ENCODE measurements at places on chromosomes 1 and 21. TPM values are rescaled to one million over a fixed set of nuclear protein-coding genes. Genes with fewer than 3 reads are reported as not detected.

- DNase-seq, result no peak
Observed at GRCh38 chr1:220300442-220301121, 28.3 kb upstream of the RAB3GAP2 start.

DNA sequence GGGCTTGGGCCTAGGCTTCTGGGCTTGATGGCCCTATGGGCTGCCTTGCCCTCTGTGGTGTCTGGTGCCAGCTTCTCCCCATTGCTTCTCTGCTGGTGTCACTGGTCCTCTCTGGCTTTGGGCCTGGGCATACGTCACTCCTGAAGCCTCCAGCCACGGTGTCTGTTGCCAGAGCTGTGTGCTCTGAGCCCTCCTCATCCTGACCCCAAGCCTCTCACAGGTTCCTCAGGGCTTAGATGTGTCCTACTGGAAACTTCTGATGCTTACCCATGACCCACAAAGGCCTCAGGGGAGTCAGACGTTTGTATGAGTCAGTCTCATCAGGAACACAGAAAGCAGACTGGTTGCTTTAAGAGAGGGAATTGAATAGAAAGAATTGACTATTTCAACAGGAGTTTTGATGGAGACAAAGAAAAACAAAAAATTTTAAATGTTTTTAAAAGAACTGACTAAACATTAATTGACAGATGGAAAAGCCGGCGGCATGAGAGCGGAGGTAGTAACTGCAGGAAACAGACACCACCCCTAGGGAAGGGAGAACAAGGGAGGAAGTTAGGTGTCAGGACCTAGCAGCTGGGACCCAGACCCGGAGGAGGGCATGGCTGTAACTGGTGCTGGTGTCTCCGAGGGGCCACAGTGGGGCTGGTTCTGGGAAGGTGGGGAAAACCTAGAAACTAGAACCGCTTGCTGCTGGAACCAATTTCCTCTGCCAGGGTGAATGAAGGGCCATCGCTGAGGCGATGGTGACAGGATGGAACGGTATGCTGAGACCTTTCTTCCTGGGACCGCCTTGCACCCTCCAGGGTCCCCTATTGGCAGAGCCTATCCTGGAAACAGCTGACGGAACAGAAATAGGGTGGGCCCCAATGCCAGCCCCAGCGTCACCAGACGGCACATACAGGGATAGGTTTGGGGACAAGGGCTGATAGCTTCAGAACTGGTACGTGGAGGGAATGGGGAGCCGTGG, 40.0 kb upstream of the CITED4 start:
- no peak for DNase-seq

DNA sequence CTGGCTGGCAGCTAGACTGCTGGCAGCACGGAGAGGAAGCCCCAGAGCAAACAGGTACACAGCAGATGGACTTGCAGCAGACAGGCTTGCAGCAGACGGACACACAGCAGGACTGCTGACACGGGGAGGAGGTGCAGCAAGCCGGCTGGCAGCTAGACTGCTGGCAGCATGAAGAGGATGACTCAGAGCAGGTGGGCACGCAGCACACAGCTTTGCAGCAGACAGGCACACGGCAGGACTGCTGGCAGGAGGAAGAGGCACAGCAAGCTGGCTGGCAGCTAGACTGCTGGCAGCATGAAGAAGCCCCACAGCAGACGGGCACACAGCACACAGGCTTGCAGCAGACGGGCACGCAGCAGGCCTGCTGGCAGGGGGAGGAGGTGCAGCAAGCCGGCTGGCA, 498 bp downstream of the KRTAP10-2 start:
- DNase-seq, result no peak

The CYYR1 gene
- total RNA-seq, result 2.4 TPM

DNA sequence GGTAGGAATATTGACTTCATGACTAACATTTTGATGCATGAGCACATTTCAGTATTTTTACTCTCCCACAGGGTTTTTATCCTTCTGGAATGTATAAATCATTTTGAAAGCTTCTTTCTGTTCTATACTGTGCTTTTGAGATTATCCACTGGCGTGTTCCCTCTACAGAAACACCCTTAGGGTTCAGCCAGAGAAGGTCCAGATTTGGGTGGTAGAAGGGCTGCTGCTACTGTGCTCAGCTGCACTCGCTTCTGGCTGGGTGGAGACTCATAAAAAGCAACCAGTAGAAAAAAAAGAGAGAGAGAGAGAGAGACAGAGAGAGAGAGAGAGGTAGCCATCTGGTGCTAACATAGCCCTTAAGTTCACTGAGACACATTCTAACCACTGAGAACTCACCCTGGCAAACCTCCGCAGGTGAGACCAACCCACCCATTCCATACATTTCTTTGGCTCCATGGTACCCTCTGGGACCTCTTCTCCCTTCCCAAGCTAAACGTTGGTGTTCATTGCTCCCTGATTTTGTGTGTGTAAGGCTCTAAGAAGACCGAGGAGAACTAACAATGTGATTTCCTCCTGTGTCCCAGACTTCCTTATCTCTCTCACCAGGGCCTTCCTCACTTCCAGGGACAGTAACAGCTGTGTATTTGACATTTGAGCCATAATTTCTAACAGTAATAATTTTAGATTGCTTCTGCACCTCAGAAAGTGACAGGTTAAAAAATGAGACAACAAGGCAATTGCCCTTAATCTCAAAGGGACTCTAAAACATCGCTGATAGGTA, 7.2 kb downstream of the APCS start:
- DNase-seq, result no peak

- no peak for DNase-seq
Observed at GRCh38 chr1:34929853-34930701, 627 bp upstream of the DLGAP3 start.
